ENCODE measurements at places on chromosomes 16 and 17.

GRCh38 chr16:25823891-25824290 lies 132.1 kb downstream of the HS3ST4 start:
- no peak overlapping the region for H3K27ac ChIP-seq
- no peaks in the 10 kb centered on the region for H3K4me1 ChIP-seq
- no peak for DNase-seq
- no peaks in the 10 kb centered on the region for H3K27me3 ChIP-seq
- no peaks in the 10 kb centered on the region for H3K36me3 ChIP-seq
- no peak overlapping the region for H3K4me3 ChIP-seq

- H3K27ac ChIP-seq = no peak overlapping the region
- no peak for DNase-seq
- no peak overlapping the region for H3K4me3 ChIP-seq
- no peaks in the 10 kb centered on the region for H3K4me1 ChIP-seq
- peaks cover 6% of the 10 kb centered on the region for H3K27me3 ChIP-seq
Observed at GRCh38 chr16:51003850-51004566, 147.1 kb downstream of the SALL1 start.

GRCh38 chr17:14417336-14417735 lies 116.5 kb downstream of the HS3ST3B1 start:
- H3K36me3 ChIP-seq = peaks cover 2% of the 10 kb centered on the region
- no peaks in the 10 kb centered on the region for H3K4me1 ChIP-seq
- no peak overlapping the region for H3K4me3 ChIP-seq
- H3K27ac ChIP-seq = no peak overlapping the region
- no peaks in the 10 kb centered on the region for H3K27me3 ChIP-seq

DNA sequence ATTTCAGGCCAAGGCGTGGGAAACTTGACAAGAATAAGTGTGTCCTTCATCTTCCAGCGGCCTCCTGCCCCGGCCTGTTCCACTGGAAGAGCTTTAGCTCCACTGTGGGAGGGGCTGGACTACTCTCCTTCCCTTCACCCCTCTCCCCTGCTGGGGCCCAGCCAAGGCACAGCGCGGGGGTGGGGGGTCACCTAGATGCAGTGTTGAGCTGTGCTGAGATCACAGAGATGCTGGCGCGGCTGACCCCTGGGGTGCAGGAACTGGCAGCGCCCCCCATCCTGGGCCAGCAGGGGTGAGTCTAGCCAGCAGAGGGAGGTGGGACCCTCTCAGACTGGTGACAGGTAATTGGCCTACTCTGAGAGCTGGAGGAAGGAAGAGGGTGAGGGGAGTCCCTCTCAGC lies 111.8 kb upstream of the LHX1 start:
- DNase-seq = no peak
- H3K4me1 ChIP-seq = peaks cover 4% of the 10 kb centered on the region
- no peak overlapping the region for H3K4me3 ChIP-seq
- peaks cover 24% of the 10 kb centered on the region for H3K27me3 ChIP-seq
- H3K27ac ChIP-seq = no peak overlapping the region

DNA sequence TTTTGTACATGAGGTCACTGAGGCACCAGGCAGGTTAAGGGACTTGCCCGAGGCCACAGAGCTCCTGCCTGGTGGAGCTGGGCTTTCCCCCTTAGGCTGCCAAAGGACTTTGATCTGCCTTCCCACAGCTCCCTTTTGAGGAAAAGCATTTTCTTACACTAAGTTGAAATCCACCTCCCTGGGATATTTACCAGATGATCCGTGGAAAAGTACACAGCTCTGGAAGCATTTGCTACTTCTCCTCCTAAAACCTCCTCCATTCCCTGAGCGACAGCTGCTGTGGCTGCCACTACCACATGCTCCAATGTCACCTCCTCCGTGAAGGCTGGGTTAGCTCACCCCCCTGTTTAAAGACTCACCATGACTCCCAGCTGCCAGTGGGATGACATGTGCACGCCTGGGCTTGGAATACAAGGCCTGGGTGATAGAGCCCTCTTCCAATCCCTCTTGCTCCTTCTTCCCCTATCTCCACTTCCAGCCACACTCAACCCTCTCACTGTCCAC lies 1.2 kb upstream of the MPRIP start:
- H3K4me3 ChIP-seq = peak overlapping the region; percentile 41
- H3K27ac ChIP-seq = peak overlapping the region; percentile 30
- no peak for DNase-seq
- H3K27me3 ChIP-seq = peaks cover 5% of the 10 kb centered on the region

DNA sequence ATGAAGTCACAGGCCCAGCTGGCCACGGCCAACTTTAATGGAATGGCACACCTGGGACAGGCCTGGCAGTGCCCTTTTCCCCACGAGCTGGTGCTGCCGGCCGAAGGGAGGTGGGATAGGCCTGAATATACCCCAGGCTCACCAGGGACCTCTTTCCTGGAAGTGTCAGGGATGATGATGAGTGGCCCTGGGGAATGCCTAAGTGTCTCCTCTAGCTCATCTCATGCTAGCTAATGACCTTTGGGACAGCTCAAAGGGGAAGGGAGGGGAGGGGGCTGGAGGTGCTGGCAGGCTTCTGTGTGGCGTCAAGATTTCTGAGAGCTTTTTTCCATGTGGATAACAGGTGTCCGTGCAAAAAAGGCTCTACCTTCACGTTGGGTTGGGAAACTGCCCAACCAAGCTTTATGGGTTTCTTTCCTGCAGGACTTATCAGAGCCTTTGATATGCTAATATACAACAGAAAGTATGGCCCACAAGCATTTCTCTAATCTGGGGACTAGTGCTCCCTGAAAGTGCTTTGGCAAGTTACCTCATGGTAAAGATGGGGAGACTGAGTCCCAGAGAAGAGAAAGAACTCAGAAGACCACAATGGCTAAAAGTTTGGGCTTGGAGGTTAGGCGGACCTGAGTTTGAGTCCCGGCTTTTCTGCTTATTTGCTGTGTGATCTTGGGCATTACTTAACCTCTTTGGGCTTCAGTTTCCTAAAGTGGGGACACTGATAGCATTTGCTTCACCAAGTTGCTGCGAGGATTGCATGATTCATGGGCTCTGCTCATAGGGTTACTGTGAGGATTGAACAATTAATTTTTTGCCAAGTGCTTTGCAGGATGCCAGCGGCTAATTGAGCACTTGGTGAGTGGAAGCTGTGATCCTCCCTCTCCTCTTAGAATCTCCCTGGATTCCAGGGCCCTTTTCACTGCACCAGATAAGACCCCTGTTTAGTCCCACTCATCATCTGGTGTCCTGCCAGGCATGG lies 14.0 kb downstream of the ADGRG1 start:
- no peak for DNase-seq
- H3K27ac ChIP-seq = no peak overlapping the region
- no peaks in the 10 kb centered on the region for H3K36me3 ChIP-seq
- no peak overlapping the region for H3K4me3 ChIP-seq
- H3K27me3 ChIP-seq = peaks cover 8% of the 10 kb centered on the region

DNA sequence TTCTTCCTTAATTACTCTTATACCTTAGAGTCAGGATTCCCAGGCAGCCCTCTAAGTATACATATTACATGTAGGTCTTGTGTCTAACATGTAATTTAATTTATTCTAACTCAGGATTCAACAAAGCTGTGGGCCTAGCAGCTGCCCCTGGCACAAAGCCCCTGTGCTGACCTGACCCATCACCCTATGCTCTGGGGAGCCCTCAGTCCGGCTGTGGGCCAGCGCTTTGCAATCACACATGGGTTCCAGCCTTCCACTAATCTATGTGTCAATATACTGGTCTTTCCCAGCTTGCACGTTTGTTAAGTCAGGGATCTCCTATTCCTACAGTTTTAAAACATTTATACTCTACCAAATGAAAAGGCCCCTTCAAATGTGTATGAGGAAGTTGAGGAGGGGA lies 62.7 kb upstream of the SREBF1 start:
- H3K27me3 ChIP-seq = no peaks in the 10 kb centered on the region
- H3K4me3 ChIP-seq = no peak overlapping the region
- H3K4me1 ChIP-seq = no peaks in the 10 kb centered on the region
- DNase-seq = no peak
- H3K27ac ChIP-seq = no peak overlapping the region

DNA sequence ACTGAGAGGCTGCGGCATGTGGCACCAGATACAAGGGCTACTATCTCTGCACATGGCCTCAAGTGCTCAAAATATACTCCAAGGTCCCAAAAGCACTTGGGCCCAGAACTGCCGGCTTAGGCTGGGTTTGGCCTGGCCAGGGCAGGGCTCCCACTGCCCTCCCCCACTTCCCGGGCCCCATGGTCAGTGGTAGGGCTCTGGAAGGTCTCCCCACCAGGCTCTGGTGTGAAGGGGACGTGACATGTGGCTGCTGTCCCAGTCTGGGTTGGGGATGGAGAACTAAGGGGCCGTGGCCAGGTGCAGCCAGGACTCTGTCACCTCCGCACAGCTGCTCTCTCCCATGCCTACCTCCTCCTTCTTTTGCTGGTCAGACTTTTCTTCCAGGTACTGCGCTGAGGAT lies 5.7 kb upstream of the PAM16 start:
- no peaks in the 10 kb centered on the region for H3K36me3 ChIP-seq
- no peaks in the 10 kb centered on the region for H3K27me3 ChIP-seq
- no peak for DNase-seq

- H3K27me3 ChIP-seq = no peaks in the 10 kb centered on the region
- no peak for DNase-seq
- no peak overlapping the region for H3K27ac ChIP-seq
- H3K4me1 ChIP-seq = no peaks in the 10 kb centered on the region
- H3K4me3 ChIP-seq = no peak overlapping the region
Observed at GRCh38 chr17:3335876-3336275, 37.7 kb upstream of the OR3A1 start.

DNA sequence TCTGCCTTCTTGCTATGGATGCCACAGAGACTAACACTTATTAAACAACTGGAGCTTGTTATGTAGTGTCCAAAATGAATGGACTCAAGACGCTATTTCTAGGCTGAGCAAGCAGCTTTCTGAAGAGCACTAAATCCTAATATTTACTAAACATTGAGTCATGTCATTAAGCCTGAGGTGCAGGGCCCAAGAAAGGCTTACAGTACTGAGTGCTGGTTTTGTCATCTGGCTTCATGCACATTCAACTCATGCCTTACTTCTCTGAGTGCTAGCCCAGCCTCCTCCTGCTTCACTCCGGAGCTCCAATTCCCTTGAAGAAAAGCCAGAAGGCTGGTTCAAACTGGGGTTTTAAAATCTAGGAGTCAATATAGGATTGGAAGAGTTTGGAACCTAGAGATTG lies 363.3 kb upstream of the CDH5 start:
- no peaks in the 10 kb centered on the region for H3K36me3 ChIP-seq
- no peak overlapping the region for H3K27ac ChIP-seq

DNA sequence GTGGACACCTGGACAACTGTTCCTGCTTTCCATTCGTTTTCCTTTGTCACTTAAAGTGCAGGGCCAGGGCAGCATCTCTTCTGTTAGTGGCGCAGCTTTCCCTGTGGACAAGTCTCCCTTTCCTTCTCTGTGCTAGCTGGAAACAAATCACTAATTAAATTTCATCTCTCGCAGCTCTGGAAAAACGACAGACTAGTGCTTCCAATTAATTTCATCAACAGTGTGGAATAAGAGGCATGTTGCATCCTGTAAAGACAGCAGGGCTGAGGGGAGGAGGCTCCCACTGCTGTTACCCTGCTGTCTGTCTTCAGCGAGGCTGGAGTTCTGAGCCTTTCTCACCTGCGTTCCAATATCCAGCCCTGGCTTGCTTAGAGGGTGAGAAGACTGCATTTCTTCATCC lies 352.1 kb upstream of the HSBP1 start:
- no peaks in the 10 kb centered on the region for H3K4me1 ChIP-seq
- no peak for DNase-seq
- no peak overlapping the region for H3K27ac ChIP-seq
- no peaks in the 10 kb centered on the region for H3K36me3 ChIP-seq

GRCh38 chr17:32936894-32937500 lies 9.0 kb downstream of the TMEM98 start:
- DNase-seq = peak; percentile 81
- peaks cover 51% of the 10 kb centered on the region for H3K36me3 ChIP-seq
- no peak overlapping the region for H3K4me3 ChIP-seq
- peak overlapping the region; percentile 98 for H3K27ac ChIP-seq
- H3K27me3 ChIP-seq = no peaks in the 10 kb centered on the region
- peaks cover 23% of the 10 kb centered on the region for H3K4me1 ChIP-seq

DNA sequence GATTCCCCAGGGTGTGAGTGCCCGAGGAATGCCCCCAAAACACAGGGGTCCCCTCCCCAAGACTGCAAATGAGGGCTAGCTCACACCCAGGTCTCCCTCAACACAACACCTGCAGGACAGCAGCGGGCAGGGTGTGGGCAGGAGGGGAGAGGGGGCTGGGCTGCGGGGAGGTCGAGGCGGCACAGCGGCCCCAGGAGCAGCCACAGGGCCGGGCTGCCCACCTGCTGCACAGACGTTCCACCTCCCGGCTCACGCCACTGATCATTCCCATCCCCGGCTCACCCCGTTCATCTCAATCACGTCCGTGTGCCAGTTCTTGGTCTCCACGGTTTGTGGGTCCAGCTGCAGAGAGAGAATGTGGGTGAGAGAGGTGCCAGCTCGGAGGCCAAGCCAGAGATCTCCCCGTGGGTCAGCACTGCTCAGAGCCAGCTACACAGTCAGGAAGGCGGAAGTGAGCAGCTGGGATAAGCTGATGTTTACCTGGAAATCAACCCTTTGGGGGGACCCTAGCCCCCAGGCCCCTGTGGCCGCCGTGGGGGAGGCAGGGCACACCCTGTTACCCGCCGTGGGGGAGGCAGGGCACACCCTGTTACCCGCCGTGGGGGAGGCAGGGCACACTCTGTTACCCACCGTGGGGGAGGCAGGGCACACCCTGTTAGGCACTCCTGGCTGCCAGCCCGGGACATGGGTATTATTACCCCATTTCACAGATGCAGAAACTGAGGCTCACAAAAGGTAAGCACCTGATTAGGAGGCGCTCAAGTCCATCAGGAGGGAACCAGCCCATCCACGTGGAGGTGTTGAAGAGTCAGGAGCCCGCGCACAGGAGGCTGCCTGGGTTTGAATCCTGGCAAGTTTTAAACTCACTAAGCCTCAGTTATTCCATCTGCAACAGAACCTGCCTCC lies 16.1 kb downstream of the TIMM22 start:
- H3K4me3 ChIP-seq = no peak overlapping the region
- no peaks in the 10 kb centered on the region for H3K27me3 ChIP-seq
- no peaks in the 10 kb centered on the region for H3K4me1 ChIP-seq
- H3K36me3 ChIP-seq = peaks cover 1% of the 10 kb centered on the region
- no peak overlapping the region for H3K27ac ChIP-seq
- no peak for DNase-seq

GRCh38 chr17:35406568-35406967 lies 25.7 kb downstream of the SLFN12 start:
- peaks cover 13% of the 10 kb centered on the region for H3K36me3 ChIP-seq
- H3K4me3 ChIP-seq = no peak overlapping the region
- no peaks in the 10 kb centered on the region for H3K27me3 ChIP-seq

DNA sequence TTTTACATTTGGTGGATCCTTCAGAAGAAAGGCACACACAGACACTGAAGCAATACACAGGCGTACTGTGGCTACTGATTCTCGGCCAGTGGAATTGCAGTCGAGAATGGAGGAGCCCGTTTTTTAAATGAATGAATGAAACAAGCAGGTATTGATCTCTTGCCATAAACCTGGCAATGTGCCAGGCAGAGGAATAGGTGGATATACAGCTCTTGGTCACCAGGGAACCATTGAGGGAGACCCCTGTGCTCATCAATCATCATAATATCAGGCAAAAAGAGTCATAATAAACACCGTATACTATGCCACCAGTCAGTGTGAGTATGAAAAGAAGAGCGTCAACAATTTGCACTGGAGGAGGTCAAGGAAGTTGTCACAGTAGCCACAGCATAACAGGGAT lies 140.3 kb upstream of the FOXF1 start:
- peaks cover 25% of the 10 kb centered on the region for H3K27me3 ChIP-seq
- H3K4me3 ChIP-seq = no peak overlapping the region
- no peaks in the 10 kb centered on the region for H3K36me3 ChIP-seq
- peaks cover 5% of the 10 kb centered on the region for H3K4me1 ChIP-seq

GRCh38 chr16:65523283-65523944 lies 401.6 kb upstream of the CDH11 start:
- peak overlapping the region; percentile 76 for H3K27ac ChIP-seq
- H3K4me1 ChIP-seq = peaks cover 16% of the 10 kb centered on the region
- H3K36me3 ChIP-seq = no peaks in the 10 kb centered on the region
- no peak for DNase-seq

Data from progenitor cell of endocrine pancreas (in vitro differentiated cells).